ENCODE measurements at places on chromosomes 6 and 20.

DNA sequence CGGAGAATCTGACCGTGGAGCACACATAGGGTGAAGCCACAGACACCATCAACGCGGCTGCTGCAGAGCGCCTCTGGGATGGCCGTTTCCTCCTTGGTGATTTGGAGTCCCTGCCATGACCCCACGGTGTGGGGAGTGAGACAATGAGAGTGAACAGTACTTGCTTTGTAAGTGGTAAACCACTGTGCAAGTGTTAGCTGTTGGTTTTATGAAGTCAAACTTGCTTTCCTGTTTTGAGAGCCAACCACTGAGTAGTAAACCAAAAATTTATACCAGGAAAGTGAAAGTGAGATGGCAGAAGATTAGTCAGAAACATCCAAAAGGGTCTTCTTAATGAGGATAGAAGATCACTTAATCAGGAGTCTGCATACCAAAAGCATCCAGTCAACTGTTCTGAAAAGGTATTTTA is 160.7 kb downstream of the FOXC1 start:
- DNase-seq = no peak

GRCh38 chr6:20791074-20791473 is 256.8 kb downstream of the CDKAL1 start:
- no peak for DNase-seq

GRCh38 chr6:44856479-44856878 is 469.0 kb downstream of the CDC5L start:
- DNase-seq = no peak

DNA sequence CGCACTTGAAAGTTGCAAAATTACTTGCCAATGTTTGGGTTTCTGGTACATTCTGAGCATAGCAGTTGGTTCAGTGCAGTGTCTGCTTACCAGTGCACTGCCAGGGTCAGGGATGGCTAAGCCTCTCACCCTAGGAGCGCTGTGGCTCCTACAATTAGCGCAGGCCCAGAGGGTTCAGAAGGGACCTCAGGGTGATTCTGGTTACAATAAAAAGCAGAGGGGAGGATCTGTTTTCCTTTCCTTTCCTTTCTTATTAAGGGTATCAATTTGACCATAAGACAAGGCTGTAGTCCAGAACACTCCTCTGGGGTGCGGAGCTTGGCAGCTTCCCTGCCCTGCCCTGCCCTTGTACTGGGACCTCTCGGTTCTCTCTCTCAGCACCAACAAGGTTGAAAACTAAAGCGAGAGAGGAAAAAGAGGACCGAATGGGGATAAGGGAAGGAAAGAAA is 2.6 kb downstream of the MAFB start:
- DNase-seq = no peak

GRCh38 chr6:131875647-131876046 is 67.8 kb downstream of the ENPP1 start:
- no peak for DNase-seq

- no peak for DNase-seq
Observed at GRCh38 chr6:81763968-81764367, 11.5 kb upstream of the TENT5A start.

GRCh38 chr6:34546551-34547321 is 9.4 kb downstream of the SPDEF start:
- DNase-seq = no peak

DNA sequence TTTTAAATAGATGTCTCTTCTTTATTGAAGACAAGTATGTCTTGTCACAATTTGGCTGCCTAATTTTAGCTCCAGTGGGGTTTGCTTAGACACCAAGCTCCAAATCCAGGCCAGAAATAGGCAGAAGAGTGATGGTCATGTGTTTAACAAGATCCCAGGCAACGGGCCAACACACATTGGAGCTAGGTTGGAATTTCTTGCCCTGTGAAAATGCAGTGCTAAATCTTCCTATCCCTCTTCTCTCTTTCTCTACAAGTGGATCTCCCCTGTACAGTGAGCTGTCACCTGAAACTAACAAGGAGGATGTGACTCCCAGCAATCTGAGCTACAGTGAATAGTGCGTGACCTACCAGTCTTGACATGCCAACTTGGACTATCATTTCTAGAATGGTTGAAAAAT is 65.3 kb upstream of the VGLL2 start:
- DNase-seq = no peak

- DNase-seq = no peak
Observed at GRCh38 chr6:4908062-4908461, 95.8 kb downstream of the RPP40 start.

GRCh38 chr20:32072168-32072750 is 20.2 kb downstream of the HCK start:
- no peak for DNase-seq

All from Caki2 (cell line).